ENCODE measurements at places on chromosomes 16 and 17. TPM values are rescaled to one million over a fixed set of nuclear protein-coding genes. Genes with fewer than 3 reads are reported as not detected.

Gene KRTAP4-3
- not detected for total RNA-seq

Gene SOX8
- total RNA-seq, result 0.16 TPM

Gene MSLN
- total RNA-seq, result not detected

Gene KRT25
- total RNA-seq, result not detected

Gene TEN1
- 13.1 TPM for total RNA-seq

Gene CES1
- 0.60 TPM for total RNA-seq

Gene GLTPD2
- not detected for total RNA-seq

Gene MRPL28
- 85.7 TPM for total RNA-seq

Gene FASN
- 63.3 TPM for total RNA-seq

Gene KCNG4
- total RNA-seq, result not detected

Gene TP53TG3B
- total RNA-seq, result not detected

Measured in bronchial smooth muscle cell (primary cell).